ENCODE measurements at places on chromosomes 12 and 14.

DNA sequence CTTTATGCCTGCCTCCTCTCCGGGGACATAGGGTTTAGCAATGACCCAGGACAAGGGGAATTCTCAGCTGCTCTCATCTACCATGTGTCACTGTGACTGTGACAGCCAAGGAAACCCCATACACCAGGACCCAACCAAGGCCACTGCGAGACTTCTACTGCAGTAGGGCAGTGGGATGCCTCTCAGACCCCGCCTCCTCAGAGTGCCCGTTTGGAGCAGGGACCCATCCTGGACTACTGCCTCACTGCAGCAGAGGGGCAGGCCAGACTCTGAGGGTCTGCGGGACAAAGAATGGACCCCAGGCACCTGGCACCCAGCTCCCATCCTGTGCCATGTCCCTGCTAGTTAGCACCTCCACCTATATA is 71.3 kb upstream of the DDX11 start:
- DNase-seq = no peak

DNA sequence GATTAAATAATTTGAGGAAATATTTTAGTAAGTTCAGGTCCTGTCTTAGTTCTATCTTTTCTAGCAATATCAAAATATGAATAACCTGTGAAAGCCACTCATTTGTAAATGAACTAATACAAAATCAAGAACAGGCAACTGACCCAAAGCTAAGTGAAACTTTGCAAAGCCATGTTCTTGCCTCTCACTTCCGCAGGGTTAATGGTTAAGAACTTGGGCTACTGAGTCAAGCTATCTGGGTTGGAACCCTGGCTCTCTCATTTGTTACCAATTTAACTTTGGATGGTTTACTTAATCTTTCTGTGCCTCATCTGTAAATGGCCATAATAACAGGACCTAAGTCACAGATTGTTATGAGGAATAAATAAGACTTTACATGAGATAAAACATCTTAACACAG is 2.8 kb downstream of the KIF21A start:
- DNase-seq = no peak

DNA sequence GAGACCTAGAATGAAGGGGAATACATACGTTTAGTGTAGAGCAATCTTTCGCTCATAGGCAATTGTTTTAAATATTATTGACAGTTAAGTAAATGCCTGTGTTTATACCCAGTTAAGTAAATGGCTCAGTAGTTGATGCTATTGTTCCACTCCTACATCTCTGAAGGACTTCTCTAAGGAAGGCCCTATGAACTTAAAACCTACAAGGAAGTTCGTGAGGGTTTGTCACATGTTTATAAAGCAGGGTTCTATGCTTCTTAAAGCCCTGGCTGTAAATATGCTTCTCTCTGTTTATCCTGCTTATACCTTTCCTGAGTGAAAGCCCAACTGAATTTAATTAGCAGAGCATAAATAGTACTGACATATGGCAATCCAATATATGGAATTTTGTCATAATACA is 282.1 kb upstream of the NPAS3 start:
- no peak for DNase-seq

- DNase-seq = no peak
Measured at GRCh38 chr12:131425112-131426075, 285.5 kb upstream of the SFSWAP start.

DNA sequence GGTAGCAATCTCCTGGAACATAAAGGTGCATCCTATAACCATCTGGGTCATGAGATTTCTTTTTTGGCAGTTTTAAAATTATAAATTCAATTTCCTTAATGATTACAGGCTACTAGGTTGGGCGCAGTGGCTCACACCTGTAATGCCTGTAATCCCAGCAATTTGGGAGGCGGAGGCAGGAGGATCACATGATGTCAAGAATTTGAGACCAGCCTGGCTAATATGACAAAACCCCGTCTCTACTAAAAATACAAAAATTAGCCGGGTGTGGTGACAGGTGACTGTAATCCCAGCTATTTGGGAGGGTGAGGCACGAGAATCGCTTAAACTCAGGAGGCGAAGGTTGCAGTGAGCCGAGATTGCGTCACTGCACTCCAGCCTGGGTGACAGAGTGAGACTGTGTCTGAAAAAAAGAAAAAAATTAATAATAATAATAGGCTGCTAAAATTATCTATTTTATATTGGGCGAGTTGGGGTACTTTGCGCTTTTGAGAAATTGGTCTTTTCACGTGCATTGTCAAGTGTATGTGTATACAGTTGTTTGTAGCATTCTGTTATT is 17.2 kb upstream of the ARF6 start:
- no peak for DNase-seq

DNA sequence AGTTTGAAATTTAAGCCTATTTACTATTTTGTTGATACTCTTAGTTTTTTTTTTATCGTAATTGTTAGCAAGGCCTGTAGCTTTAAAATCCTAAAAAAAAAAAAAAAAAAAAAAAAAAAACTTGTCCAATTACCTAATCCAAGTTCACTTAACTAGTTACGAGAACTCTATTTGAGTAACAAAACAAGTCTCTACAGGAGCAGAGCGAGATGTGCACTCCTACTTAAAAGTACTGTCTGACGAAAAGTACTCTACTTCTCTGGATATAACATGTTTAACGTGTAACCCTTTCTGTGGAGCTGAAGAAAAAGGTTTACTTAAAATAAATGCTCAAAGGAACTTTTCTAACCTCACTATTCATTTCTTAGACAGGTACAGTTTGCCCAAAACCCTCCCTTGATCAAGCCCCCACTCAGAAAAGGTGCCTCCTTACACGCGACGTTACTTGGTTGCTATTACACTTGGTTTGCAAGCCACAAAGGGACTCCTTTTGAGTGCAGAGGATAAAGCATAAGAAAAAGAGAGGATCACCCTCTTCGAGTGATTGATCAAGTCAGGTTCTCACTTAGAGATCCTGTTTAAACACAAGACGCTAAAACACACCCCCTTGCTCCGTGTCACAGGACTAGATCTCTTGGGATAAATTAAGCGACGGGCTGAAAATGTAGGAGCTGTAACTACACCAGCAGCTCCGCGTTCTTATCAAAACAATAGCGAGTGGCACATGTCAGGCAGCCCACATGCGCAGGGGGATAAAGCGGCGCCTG is 2.2 kb downstream of the BAZ1A start:
- DNase-seq = no peak
